Activated CD4-positive, CD25-positive, alpha-beta regulatory T cell treated with anti-CD3 and anti-CD28 coated beads, Interleukin-2, amount 50 U/mL, for 16 hours (primary cell): ENCODE measurements at places on chromosomes 7 and 10.

GRCh38 chr10:27713941-27714340 lies 31.7 kb downstream of the MKX start:
- no peak for DNase-seq

DNA sequence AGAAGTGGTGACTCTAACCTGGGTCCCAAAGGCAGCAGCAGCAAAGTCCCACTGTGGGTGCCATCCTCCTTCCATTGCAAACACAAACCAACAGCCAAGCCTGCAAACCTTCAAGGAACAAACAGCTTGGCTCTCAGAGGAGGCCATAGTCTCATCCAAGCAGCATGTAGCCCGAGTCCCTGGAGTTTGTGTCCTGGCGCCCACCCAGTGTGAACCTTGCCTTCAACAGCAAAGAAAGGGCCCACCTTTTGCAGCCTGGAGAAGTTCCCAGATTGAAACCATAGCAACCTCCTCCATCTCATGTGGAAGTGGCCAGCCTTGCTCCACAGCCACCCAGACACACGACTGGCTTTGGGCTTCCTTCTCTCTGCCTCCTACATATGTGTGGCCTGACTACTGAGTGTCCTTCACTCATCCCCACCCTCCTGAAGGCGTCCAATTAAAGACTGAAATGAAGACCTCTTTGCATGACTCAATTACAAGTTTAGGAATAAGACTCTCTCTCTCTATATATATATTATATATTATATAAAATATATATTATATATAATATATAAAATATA lies 106.1 kb downstream of the C10orf90 start:
- no peak for DNase-seq

DNA sequence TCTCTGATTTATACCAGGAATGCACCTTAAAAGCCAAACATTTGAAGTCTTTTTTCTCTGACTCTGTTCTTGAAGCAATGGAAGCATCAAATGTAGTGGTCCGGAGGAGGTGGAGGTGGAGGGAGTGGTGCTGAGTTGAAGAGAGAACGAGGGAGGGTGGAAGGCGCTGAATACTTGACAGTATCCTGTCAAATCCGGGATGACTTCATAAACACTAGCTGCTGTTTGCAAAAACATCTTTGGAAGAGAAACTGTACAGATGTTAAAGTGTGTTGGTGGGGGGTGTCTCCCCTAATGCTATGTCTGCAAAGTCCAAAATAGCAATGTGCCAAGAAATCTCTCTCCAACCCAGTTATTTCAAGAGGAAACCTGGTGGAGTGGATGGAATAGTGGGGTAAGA lies 328.5 kb upstream of the AUTS2 start:
- DNase-seq = no peak

DNA sequence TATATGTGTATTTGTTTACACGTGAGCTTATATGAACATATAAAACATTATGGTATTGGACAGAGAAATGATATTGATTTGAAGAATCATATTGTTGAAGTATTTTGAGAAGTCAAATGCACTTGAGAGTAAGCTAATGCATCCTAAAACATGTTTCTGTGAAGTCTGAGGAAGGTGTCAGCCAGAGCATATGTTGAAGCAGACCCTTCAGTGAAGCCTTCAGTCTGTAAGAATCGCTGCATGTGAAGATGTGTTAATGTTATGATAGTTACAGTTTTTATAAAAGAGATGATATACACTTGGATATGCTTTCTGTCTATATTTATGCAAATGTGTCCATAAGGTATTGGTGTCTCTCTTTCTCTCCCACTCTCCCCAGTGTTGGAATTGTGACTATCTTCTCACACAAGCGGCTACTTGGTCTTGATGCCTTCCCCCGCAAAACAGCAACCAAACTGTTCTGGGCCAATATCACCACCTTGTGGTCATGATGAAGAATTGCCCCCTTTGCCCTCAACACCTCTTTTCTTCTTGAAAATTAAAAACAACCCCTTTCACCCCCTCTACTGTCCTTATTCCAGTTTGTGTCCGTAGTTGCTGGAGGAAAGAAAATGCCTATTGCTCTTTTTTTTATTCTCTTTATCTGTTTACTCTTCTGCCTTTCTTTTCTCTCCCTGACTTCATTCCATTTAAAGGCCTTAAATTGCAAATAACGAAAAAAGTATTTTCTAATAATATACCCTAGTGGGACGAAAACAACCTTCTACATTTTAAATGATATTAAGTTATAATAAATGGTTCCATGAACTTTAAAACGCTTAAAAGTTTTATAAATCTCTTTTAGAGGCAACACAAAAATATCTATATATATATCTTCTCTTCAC lies 64.9 kb downstream of the IKZF1 start:
- no peak for DNase-seq

GRCh38 chr10:11555556-11555955 lies 55.9 kb downstream of the USP6NL start:
- no peak for DNase-seq

GRCh38 chr10:50862719-50863118 lies 22.7 kb downstream of the A1CF start:
- DNase-seq = no peak

DNA sequence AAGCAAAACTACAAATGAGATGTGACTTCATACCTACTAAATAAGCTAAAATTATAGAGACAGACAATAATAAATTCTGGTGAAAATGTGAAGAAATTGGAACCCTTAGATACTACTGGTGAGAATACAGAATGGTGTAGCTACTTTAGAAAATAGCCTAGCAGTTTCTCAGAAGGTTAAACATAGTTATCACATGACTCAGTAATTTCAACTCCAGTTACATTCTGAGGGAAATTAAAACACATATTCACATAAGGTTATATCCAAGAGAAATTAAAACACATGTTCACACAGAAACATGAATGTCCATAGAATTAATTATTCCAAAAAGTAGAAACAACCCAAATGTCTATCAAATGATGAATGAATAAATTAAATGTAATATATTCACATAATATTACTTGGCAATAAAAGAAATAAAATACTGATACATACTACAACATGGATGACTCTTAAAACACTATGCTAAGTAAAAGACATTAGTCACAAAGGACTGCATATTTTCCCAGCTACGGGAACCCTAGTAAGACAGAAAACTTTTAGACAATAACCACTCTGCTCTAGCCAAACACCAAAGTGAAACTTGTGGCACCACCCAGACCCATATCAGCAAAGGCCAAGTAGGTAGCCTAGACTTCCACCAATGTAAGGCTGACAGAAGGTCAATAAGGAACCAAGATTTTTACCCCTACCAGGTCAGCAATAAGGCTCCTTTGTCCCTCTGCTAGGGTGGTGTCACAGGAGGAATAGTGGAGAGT lies 25.1 kb downstream of the SLC25A40 start:
- no peak for DNase-seq

- no peak for DNase-seq
Observed at GRCh38 chr10:47283101-47283630, 16.8 kb upstream of the GDF10 start.

DNA sequence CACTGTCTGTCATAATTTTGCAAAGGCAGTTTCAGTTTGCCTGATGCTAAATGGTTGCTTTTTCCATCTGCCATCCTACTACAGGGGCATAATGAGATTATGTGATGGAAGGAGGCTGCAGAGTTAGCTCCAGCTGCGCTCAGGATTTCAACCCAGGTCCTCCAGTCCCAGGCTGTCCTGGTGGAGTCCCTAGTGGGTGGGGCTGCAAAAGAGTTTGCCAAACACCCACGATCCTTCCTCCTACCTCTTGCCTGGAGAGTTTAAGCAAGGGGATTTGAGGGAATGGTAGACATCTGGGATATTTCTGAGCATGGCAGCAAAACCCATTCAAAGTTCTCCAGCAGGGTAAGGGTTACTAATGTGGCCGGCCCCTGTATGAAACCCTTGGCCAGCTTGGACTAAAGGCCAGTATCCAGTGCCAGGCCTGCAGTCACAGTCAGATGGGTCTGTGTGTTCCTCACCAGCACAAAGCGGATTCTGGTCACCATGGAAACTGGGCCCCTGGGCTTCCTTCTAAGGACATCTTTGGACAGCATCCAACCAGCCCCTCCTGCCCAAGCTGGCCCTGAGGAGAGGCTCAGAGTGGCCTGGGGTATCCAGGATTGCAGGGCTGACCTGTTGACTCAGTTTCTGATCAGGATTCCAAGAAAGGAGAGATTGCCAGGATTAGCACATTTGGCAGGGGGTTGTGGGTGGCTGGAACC lies 42.7 kb upstream of the CHST3 start:
- no peak for DNase-seq

DNA sequence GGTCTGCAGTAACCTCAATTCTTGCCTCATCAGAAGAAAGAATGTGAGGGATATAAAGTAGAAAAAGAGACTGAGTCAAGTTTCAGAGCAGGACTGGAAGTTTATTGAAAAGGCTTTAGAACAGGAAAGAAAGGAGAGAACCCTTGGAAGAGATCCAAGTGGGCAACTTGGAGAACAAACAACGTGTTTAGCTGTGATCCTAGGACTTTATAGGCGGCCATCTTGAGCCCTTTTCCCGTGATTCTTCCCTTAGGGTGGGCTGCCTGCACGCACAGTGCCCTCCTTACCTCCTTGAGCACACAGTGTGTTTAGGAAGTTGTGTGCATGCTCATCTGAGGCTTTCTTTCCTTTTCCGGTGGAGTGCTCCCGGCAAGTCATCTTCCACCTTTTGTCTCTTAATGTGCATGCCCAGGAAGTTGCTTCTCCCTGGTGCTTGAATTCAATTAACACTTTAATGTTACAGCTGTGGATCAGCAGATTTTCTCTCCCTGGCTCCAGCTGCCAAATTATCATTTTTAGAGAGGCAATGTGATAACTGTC lies 59.8 kb downstream of the ENTPD1 start:
- no peak for DNase-seq

- no peak for DNase-seq
Observed at GRCh38 chr10:126130271-126130710, 233.9 kb downstream of the FANK1 start.

DNA sequence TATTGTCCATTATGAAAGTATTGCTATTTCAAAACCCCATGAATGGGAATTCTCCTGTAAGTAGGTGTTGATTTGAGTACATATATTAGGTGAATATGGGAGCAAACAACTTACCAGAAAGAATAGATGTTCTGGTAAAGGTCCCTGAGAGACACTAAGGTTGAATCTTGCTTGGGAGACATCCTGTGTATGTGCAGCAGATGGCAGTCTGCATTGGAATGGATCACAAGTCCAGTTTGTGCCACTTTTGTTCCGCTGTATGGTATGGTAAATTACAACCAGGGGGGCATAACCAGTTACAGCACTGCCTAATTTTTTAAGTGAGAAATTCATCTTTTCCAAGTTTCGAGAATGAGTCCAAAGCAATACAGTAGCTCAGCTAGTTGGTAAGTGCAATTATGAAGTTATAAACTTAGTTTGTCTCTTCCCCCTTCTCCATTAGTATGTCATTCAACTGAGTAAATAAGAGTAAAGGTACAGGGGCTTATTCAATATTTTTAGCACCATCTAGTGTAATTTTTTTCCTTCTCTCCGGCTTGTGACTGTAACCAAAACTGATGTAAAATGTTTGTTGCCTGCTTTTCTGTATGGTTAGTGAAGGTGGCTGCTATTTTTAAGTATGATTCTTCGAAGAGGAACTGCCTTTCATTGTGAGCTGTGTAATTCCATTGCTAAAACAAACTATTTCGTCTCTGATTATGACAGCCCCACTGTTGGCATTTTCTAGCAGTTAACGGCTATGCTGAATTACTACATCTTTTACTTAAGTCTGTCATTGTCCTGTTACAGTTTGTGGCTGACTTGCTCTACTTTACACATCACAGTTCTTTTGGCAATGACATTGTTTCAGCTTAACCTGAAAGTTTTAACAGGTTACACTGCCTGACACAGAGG lies 2.8 kb downstream of the MCU start:
- no peak for DNase-seq

DNA sequence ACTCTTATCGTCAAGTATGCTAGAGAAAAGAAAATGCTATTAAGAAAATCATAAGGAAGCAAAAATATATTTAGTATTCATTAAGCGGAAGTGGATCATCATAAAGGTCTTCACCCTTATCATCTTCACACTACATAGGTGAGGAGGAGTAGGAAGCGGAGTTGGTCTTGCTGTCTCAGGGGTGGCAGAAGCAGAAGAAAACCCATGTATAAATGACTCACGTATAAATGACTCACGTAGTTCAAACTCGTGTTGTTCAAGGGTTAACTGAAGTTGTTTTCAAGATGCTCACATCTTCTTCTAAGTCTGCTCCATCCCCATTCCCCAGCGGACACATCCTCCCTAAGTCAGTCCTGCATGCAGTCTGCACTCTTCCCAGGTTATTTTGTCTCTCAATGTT lies 72.4 kb downstream of the SFMBT2 start:
- DNase-seq = no peak

DNA sequence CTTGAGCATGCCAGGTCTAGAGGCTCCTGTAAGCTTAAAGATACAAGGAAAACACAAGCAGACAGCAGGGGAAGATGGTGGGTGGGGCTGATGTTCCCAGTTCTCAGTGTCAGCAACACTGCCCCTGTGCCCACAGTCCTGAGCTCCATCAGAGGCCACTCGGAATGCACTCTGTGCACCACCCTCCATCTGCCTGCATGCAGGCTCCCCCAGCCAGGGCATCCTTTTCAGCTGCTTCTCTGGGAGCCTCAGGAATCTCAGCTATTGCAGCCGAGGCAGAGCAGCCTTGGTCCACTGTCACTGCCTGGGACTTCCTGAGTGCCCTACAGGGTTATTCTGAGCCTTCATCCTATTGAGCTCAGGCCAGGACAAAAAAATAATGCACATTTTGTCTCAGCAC lies 22.2 kb downstream of the LBX1 start:
- no peak for DNase-seq

DNA sequence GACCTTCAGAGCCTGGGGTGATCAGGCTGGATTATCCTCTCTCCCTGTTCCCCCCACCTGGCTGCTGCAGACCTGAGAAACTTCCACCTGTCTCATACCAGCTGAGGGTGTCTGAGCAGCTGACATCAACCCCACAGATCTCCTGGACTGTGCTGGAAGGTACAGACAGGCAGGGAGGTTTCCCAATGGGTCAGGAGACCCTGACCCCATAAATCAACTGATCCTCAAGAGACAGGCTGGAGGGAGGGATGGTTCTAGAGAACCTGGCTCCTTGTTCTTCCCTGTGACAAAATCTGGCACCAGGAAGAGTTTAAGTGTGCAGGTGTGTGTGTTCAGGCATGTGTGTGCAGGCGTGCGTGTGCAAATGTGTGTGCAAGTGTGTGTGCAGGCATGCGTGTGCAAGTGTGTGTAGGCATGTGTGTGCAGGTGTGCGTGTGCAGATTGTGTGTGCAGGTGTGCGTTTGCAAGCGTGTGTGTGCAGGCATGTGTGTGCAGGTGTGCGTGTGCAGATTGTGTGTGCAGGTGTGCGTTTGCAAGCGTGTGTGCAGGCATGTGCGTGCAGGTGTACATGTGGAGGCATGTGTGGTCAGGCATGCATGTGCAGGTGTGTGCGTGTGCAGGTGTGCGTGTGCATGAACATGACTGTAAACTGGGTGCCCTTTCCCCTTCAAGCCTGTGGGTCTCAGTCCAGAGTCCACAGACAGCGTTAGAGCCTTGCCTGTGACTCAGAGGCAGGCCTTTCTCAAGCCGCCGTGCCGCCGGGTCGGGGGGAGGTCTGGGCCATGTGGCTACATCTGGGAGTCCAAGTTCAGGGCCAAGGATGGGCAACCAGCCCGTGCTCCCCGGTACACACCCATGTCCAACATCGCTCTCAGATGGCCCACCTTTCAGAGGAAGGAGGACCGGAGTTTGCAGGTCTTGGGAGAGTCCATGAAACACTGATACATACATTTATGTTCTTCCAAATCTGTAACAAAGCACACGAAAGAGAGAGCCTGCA lies 50.1 kb upstream of the ELN start:
- no peak for DNase-seq

- no peak for DNase-seq
Observed at GRCh38 chr10:84360637-84361365, 32.4 kb downstream of the CCSER2 start.
